ENCODE measurements at places on chromosomes 6 and 20.
A peak's percentile ranks its signal among the peaks of the same experiment; 100 is the strongest.

DNA sequence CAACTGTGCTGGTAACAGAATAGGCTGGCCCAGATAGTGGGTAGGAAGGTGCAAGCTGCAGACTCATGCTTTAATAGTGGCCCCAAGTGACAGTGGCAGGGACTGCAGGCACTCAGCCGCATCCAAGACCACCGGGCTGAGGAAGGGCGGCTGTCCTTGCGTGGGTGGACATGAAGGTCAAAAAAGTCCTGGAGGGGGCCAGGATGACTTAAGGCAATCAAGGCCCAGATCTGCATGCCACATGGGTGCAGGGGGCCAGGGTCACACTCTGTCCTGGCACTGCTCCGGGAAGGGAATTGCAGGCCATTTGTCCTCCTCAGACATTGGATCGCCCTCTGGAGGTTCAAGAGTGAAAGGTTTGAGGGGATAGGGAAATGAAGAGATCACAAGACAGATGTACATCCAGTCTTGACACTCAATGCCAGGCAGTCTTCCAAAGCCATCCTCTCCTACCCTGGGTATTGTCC, 10.4 kb upstream of the VNN2 start:
- H3K27ac ChIP-seq = peak overlapping the region; percentile 26
- no peak overlapping the region for H3K4me3 ChIP-seq
- H3K36me3 ChIP-seq = no peaks in the 10 kb centered on the region
- H3K4me1 ChIP-seq = peaks cover 39% of the 10 kb centered on the region
- DNase-seq = peak; percentile 68
- H3K27me3 ChIP-seq = no peaks in the 10 kb centered on the region

DNA sequence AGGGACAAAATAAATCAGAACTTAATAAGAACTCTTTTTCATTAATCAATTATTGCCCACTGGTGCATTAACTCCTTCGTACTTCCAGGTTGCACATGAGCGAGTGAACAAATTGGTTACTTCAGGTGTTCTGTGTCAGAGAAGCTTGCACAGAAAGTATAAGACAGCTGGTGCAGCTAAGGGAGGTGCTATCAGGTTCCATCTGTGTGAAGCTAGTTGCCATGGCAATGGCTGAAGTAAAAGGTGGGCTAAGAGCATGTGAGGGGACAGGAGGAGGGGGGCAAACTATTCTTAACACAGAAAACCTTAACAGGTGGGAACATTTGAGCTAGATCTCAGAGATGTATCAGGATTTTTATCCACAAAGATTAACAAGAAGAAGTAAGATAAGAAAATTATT, 81.6 kb downstream of the MANEA start:
- H3K27ac ChIP-seq = no peak overlapping the region
- no peak overlapping the region for H3K4me3 ChIP-seq
- no peaks in the 10 kb centered on the region for H3K36me3 ChIP-seq
- no peaks in the 10 kb centered on the region for H3K27me3 ChIP-seq

DNA sequence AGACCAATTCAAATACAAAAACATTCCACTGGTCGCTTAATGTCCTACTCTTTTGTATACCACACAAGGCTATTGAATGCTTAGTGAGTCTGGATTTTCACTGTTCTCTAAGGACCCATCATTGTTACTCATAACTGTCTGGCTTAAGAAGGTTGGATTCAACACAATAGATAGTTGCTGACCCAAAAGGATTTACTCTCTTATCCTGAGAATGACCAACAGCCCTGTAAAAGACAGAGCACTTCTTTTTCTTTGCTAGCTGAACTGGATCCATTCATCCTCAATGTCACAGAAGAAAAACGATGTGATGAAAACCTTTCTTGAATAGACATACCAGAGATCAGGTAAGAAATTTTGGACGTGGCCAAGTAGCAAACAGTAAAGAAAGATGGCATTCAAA, 645.6 kb downstream of the KHDRBS2 start:
- H3K36me3 ChIP-seq = peaks cover 6% of the 10 kb centered on the region
- H3K27me3 ChIP-seq = no peaks in the 10 kb centered on the region
- no peaks in the 10 kb centered on the region for H3K4me1 ChIP-seq
- no peak overlapping the region for H3K27ac ChIP-seq
- H3K4me3 ChIP-seq = no peak overlapping the region

DNA sequence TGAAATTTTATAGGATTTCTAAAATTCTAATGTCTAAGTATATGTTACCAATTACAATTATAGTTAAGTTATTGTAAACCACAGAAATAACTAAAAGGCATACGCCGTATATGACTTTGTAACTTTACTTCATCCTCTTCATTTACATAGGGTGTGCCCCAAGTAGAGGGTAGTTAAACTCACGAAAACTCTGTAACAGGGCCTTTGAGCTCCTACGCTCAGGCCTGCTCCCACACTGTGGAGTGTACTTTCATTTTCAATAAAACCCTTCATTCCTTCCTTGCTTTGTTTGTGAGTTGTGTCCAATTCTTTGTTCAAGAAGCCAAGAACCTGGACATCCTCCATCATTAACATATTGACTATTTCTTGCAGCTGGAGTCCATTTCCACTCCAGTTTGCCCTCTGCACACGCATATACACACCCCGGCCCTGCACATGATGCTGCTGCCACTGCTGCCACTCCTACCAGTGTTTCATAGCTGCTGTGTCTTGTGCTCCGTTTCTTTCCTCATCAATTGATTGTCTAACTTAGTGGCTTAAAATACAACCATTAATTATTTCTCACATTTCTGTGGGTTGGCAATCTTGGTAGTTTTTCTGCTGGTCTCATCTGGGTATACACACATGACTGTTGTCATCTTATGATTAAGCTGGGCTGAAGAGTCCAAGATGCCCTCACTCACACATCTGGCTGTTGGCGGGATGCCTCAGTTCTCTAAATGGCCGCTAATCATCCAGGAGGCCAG, 33.0 kb upstream of the SCP2D1 start:
- no peak overlapping the region for H3K27ac ChIP-seq
- peaks cover 18% of the 10 kb centered on the region for H3K27me3 ChIP-seq
- no peaks in the 10 kb centered on the region for H3K36me3 ChIP-seq
- H3K4me1 ChIP-seq = no peaks in the 10 kb centered on the region
- no peak for DNase-seq

- DNase-seq = no peak
- H3K36me3 ChIP-seq = no peaks in the 10 kb centered on the region
- H3K27me3 ChIP-seq = no peaks in the 10 kb centered on the region
- no peak overlapping the region for H3K27ac ChIP-seq
These were observed 58.0 kb upstream of the CD2AP start for GRCh38 chr6:47419621-47420020.

- H3K27me3 ChIP-seq = no peaks in the 10 kb centered on the region
- DNase-seq = no peak
- H3K36me3 ChIP-seq = peaks cover 4% of the 10 kb centered on the region
- no peaks in the 10 kb centered on the region for H3K4me1 ChIP-seq
These were observed 959.2 kb downstream of the EPHA7 start for GRCh38 chr6:92460133-92460532.

GRCh38 chr20:38907918-38908677, 18.1 kb upstream of the FAM83D start:
- H3K27ac ChIP-seq = no peak overlapping the region
- no peak overlapping the region for H3K4me3 ChIP-seq
- no peaks in the 10 kb centered on the region for H3K27me3 ChIP-seq
- no peak for DNase-seq

GRCh38 chr6:157974341-157974894, 7.2 kb upstream of the SYNJ2 start:
- no peak overlapping the region for H3K4me3 ChIP-seq
- H3K27ac ChIP-seq = no peak overlapping the region
- peaks cover 21% of the 10 kb centered on the region for H3K27me3 ChIP-seq
- DNase-seq = no peak
- H3K4me1 ChIP-seq = no peaks in the 10 kb centered on the region

GRCh38 chr20:36549628-36549941, 8.3 kb downstream of the MYL9 start:
- no peak for DNase-seq
- H3K36me3 ChIP-seq = no peaks in the 10 kb centered on the region

GRCh38 chr6:127481628-127482027, 22.4 kb upstream of the KIAA0408 start:
- DNase-seq = no peak
- H3K36me3 ChIP-seq = peaks cover 22% of the 10 kb centered on the region
- H3K4me1 ChIP-seq = peaks cover 28% of the 10 kb centered on the region

DNA sequence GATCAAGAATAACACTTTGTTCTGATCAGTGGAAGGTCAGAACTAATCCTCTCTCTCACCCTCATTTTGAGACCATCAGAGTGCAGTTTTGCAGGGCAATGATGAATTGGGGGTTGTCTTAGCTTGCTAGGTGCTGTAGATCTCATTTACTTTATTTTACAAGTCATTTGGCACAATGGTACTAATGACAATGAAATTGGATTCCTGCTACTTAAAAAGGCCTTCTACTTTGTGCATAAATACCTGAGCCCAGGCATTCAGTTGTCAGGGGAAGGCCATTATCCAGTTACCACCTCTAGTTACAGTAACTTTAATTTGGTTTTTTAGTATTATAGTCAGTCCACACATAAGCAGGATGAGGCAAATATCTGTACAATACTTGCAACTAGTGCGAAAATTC, 240.0 kb downstream of the HDGFL1 start:
- H3K4me1 ChIP-seq = no peaks in the 10 kb centered on the region
- peaks cover 5% of the 10 kb centered on the region for H3K36me3 ChIP-seq
- no peak for DNase-seq
- H3K27ac ChIP-seq = no peak overlapping the region

GRCh38 chr6:157795841-157796240, 27.2 kb upstream of the SNX9 start:
- H3K4me1 ChIP-seq = peaks cover 5% of the 10 kb centered on the region
- H3K36me3 ChIP-seq = no peaks in the 10 kb centered on the region
- no peak for DNase-seq
- H3K4me3 ChIP-seq = no peak overlapping the region
- peaks cover 24% of the 10 kb centered on the region for H3K27me3 ChIP-seq
- H3K27ac ChIP-seq = no peak overlapping the region

DNA sequence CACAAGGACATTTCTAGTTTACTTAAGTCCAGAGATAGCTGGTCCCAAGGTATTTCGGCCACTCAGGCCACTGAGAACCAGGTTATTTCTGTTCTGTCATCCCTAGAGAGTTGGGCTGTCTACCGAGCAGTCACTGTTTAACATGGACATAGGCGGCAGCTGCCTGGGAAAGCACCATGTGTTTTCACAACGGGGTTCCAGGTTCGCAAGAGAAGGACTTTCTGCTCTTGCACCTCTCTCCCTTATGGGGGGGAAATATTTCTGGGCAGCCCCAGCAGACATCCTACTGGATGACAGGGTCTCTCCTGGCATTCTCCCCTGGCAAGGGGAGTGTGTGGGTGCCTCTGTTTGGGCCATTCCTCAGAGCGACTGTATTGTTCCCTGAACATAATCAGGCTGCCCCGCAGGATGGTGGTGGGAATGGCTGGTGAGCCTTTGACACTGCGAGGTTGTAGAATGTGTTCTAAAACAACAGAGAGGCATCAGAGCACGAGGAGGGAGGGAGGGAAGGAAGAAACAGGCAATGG, 64.4 kb upstream of the DUSP22 start:
- DNase-seq = no peak
- H3K4me3 ChIP-seq = no peak overlapping the region
- H3K27me3 ChIP-seq = no peaks in the 10 kb centered on the region
- H3K4me1 ChIP-seq = peaks cover 67% of the 10 kb centered on the region

DNA sequence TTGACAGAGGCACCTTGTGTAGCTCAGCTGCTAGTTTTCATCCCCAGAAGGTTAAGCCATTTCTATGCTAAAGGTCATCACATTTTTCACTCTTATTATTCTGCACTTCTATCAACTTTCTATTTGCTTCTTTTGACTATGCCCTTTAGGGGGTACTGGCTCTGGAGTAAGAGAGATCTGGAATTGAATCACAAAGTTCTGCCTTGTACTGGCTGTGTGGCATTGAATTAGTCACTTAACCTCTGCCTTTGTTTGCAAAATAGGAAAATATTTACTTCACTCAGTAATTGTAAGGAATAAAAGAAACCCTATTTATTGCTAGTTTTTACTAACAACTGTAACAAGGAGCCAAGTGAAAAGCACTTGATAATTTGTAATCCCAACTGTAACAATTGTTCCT, 56.8 kb upstream of the MTRF1L start:
- DNase-seq = no peak
- no peaks in the 10 kb centered on the region for H3K4me1 ChIP-seq
- peaks cover 9% of the 10 kb centered on the region for H3K36me3 ChIP-seq
- H3K27ac ChIP-seq = no peak overlapping the region

GRCh38 chr6:126083875-126084274, 97.5 kb downstream of the TRMT11 start:
- no peaks in the 10 kb centered on the region for H3K27me3 ChIP-seq
- DNase-seq = no peak
- peaks cover 9% of the 10 kb centered on the region for H3K4me1 ChIP-seq
- peaks cover 4% of the 10 kb centered on the region for H3K36me3 ChIP-seq
- no peak overlapping the region for H3K4me3 ChIP-seq

GRCh38 chr20:52425253-52425652, 233.7 kb upstream of the ZFP64 start:
- no peaks in the 10 kb centered on the region for H3K27me3 ChIP-seq
- peaks cover 4% of the 10 kb centered on the region for H3K4me1 ChIP-seq
- peak overlapping the region; percentile 66 for H3K27ac ChIP-seq
- H3K36me3 ChIP-seq = no peaks in the 10 kb centered on the region
- H3K4me3 ChIP-seq = no peak overlapping the region
- no peak for DNase-seq

GRCh38 chr6:2179241-2179640, 66.2 kb downstream of the GMDS start:
- H3K36me3 ChIP-seq = peaks cover 13% of the 10 kb centered on the region
- no peak for DNase-seq

DNA sequence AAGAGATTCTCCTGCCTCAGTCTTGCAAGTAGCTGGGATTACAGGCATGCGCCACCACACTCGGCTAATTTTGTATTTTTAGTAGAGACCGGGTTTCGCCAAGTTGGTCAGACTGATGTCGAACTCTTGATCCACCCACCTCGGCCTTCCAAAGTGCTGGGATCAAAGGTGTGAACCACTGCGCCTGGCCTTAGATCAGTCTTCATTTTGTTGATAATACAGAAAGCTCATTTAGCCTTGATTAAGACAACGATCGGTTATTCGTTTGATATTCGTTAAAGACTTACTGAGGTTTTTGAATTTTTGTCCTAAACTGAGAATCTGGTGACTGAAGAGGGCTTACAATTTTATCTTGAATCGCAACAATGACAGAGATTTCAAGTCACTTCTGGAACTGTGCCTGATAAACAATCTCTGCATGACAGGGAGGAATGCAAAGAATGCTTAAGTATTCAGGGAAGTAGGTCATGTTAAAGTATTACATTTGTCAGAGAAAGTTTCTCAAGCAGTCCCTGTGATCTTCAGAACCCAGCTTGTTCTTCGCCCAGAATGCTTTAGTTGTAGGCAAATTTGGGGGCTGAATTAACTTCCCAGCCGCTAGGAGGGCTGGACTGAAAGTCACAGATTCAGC, 14.8 kb downstream of the AKAP12 start:
- DNase-seq = no peak
- H3K36me3 ChIP-seq = no peaks in the 10 kb centered on the region
- H3K27ac ChIP-seq = no peak overlapping the region

- no peaks in the 10 kb centered on the region for H3K27me3 ChIP-seq
- H3K27ac ChIP-seq = no peak overlapping the region
- no peak overlapping the region for H3K4me3 ChIP-seq
- peaks cover 5% of the 10 kb centered on the region for H3K36me3 ChIP-seq
- no peak for DNase-seq
These were observed 152.2 kb downstream of the TFAP2B start for GRCh38 chr6:50970908-50971307.

GRCh38 chr20:32397567-32398084, 39.5 kb downstream of the ASXL1 start:
- no peaks in the 10 kb centered on the region for H3K27me3 ChIP-seq
- DNase-seq = no peak
- H3K27ac ChIP-seq = no peak overlapping the region
- no peak overlapping the region for H3K4me3 ChIP-seq

- no peaks in the 10 kb centered on the region for H3K36me3 ChIP-seq
- DNase-seq = peak; percentile 64
- peak overlapping the region; percentile 94 for H3K27ac ChIP-seq
- H3K4me3 ChIP-seq = peak overlapping the region; percentile 59
- peaks cover 35% of the 10 kb centered on the region for H3K4me1 ChIP-seq
These were observed 14.8 kb upstream of the FAM83C start for GRCh38 chr20:35306931-35307517.
